ENCODE measurements at places on chromosomes 3 and 15. TPM values are rescaled to one million over a fixed set of nuclear protein-coding genes. Genes with fewer than 3 reads are reported as not detected.

GRCh38 chr15:35047528-35047927, 37.6 kb downstream of the NANOGP8 start:
- H3K27ac ChIP-seq = no peak overlapping the region
- no peak for DNase-seq
- H3K4me1 ChIP-seq = no peaks in the 10 kb centered on the region
- H3K27me3 ChIP-seq = no peaks in the 10 kb centered on the region
- no peak overlapping the region for H3K4me3 ChIP-seq

- H3K36me3 ChIP-seq = no peaks in the 10 kb centered on the region
- H3K4me3 ChIP-seq = no peak overlapping the region
- no peaks in the 10 kb centered on the region for H3K27me3 ChIP-seq
- DNase-seq = no peak
- H3K27ac ChIP-seq = no peak overlapping the region
- H3K4me1 ChIP-seq = no peaks in the 10 kb centered on the region
Measured at GRCh38 chr3:16059711-16060357, 114.6 kb upstream of the GALNT15 start.

- no peak for DNase-seq
- H3K4me1 ChIP-seq = no peaks in the 10 kb centered on the region
Measured at GRCh38 chr3:183122257-183122932, 23.1 kb upstream of the MCCC1 start.

- H3K4me3 ChIP-seq = no peak overlapping the region
- H3K27ac ChIP-seq = no peak overlapping the region
- H3K36me3 ChIP-seq = no peaks in the 10 kb centered on the region
- peaks cover 6% of the 10 kb centered on the region for H3K27me3 ChIP-seq
Measured at GRCh38 chr3:73475175-73475574, 149.6 kb downstream of the PDZRN3 start.

DNA sequence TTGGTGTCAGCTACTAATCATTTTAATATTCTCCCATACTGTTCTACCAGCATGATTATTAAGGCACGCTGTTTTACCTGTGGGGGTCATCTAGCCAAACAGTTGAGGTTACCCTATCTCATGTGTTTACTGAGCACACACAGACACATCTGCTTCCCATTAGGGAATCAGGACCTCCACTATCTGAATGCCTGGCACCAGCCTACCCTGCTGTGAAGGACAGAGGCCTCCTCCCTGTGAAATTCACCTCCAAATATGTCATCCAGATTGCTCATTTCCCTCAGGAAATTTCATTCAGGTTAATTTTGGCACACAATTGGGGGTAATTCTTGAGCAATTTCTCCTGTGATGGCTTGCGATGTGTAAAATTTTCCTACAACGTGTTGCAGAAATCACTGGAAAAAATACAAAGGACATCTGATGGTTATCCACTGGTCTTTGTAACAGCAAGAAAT, 155.6 kb upstream of the NR2E3 start:
- H3K36me3 ChIP-seq = no peaks in the 10 kb centered on the region
- H3K4me1 ChIP-seq = no peaks in the 10 kb centered on the region
- H3K27me3 ChIP-seq = no peaks in the 10 kb centered on the region

DNA sequence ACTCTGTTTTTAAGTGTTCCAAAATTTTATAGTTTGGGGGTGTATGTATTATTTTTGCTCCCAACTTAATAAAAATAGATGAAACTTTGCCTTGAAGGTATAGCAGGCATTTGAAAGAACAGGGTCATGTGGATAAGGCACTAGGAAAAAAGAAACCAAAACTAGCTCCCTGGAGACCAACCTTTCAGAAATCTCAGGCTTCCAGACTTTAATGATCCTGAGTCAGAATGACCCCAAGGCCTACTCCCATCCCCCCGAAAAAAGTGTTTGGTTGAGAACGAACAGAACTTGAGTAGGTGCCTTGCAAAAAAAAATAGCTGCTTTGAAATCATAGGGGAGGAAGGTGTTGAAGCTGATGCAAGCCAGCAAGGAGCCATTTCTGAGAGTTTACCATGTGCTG, 309.5 kb downstream of the THSD4 start:
- no peaks in the 10 kb centered on the region for H3K4me1 ChIP-seq
- H3K4me3 ChIP-seq = no peak overlapping the region
- no peak overlapping the region for H3K27ac ChIP-seq

DNA sequence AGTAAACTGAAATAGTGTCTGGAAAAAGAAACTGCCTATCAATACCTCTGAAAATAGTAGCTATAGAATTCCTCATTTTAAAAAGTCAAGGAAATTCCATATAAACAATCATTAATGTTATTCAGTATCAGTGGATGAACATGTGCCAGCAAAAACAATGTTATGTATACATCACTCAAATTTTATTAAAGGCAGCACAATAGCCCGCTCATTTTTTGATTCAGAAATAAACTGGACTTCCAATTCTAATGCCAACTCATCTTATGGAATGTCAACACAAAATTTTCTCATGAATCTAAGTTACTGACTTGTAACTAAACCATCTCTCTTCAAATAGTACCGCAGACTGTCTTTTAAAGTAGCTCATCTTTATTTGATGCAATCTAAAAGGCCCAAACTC, 19.0 kb downstream of the THBS1 start:
- no peaks in the 10 kb centered on the region for H3K4me1 ChIP-seq
- H3K36me3 ChIP-seq = no peaks in the 10 kb centered on the region
- H3K27me3 ChIP-seq = no peaks in the 10 kb centered on the region
- H3K4me3 ChIP-seq = no peak overlapping the region
- no peak overlapping the region for H3K27ac ChIP-seq
- no peak for DNase-seq

DNA sequence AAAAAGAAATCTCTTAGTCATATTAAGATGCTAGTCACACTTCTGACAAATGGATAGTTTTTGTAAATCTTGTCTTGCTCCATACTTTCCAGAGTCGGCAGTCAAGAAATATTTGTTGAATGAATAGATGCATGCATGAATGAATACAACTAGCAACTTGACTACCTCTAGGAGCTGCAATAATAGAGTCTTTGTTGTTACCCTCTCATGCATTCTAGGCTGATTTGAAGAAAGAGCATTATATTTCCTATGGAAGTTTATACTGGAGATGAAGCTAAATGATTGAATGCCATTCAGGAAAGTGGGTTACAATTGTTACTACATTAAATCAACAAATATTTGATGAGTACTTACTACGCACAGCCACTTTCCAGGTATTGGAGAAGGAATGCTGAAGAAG, 18.1 kb upstream of the TRAT1 start:
- no peaks in the 10 kb centered on the region for H3K27me3 ChIP-seq
- DNase-seq = no peak
- H3K36me3 ChIP-seq = no peaks in the 10 kb centered on the region
- H3K27ac ChIP-seq = no peak overlapping the region
- no peak overlapping the region for H3K4me3 ChIP-seq

Gene SEMA3B
- 2.5 TPM for total RNA-seq

DNA sequence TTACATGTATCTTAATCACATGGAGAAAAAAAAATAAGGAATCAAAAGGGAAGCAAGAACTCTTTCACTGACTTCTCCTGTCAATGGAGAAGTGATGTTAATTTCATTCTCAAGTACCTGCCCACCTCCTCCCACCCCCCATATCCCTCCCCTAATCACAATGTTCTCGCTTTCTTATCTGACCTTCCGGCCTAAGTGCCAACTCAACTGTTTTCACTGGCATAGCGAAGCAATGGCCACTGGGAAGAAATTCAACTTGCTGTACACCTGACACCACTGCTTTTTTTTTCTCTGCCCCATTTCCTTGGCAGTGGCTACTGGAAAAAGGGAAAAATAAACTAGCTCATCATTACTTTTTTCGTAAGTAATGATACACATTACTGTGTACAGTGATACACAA, 3.8 kb downstream of the SGO1 start:
- no peak overlapping the region for H3K27ac ChIP-seq
- no peak for DNase-seq
- H3K36me3 ChIP-seq = no peaks in the 10 kb centered on the region
- peaks cover 12% of the 10 kb centered on the region for H3K4me1 ChIP-seq
- H3K4me3 ChIP-seq = no peak overlapping the region

- H3K36me3 ChIP-seq = no peaks in the 10 kb centered on the region
- no peak for DNase-seq
- no peaks in the 10 kb centered on the region for H3K27me3 ChIP-seq
Measured at GRCh38 chr3:130258532-130258952, 86.9 kb upstream of the COL6A5 start.

DNA sequence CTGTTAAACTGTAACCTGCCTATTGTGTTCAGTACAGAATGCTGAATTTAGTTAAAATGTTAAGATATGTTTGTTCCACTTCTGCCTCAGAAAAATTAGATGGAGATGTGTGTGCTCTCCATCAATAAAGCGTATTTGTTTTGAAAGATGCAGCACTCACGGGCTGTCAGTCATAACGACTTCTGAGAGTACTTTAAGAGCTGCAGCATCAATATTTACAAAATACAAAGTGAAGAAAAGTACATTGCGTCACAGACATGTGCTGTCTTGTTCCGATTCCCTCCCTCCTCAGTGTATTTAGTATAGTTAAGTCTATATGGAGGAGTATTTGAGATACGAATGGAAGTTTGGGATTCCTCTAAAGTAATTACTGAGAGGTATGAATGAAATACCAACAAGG, 166.6 kb downstream of the BBX start:
- no peak overlapping the region for H3K27ac ChIP-seq
- no peak overlapping the region for H3K4me3 ChIP-seq
- no peaks in the 10 kb centered on the region for H3K27me3 ChIP-seq
- DNase-seq = no peak
- H3K4me1 ChIP-seq = peaks cover 5% of the 10 kb centered on the region
- H3K36me3 ChIP-seq = no peaks in the 10 kb centered on the region

DNA sequence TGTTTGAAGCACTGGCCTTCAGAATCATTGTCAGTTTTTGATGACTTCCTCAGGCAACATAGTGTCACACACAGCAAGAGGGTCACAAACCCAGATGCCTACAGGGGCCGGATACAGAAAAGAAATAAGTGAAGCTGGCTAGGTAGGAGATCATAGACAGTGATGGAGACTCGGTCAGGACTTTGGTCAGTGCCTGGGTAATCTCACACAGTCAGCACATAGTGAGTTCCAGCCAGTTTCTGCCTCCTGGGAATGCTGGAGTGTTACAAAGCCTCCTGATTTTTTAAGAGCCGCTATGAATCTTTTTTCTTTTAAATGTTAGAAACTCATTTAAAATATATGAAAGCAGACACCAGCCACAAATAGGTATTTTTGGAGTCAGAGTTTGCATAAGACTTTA, 399.1 kb downstream of the IL5RA start:
- no peak overlapping the region for H3K4me3 ChIP-seq
- H3K27me3 ChIP-seq = no peaks in the 10 kb centered on the region
- H3K4me1 ChIP-seq = no peaks in the 10 kb centered on the region
- H3K36me3 ChIP-seq = no peaks in the 10 kb centered on the region
- DNase-seq = no peak

Gene CCR3
- total RNA-seq = 0.33 TPM

- DNase-seq = peak; percentile 49
- no peak overlapping the region for H3K4me3 ChIP-seq
- no peak overlapping the region for H3K27ac ChIP-seq
- no peaks in the 10 kb centered on the region for H3K36me3 ChIP-seq
- peaks cover 3% of the 10 kb centered on the region for H3K27me3 ChIP-seq
- H3K4me1 ChIP-seq = no peaks in the 10 kb centered on the region
Measured at GRCh38 chr3:150787741-150788370, 24.9 kb upstream of the SIAH2 start.

GRCh38 chr3:72473156-72473555, 375.1 kb downstream of the SHQ1 start:
- no peaks in the 10 kb centered on the region for H3K4me1 ChIP-seq
- H3K27ac ChIP-seq = no peak overlapping the region
- no peaks in the 10 kb centered on the region for H3K36me3 ChIP-seq
- H3K4me3 ChIP-seq = no peak overlapping the region
- no peaks in the 10 kb centered on the region for H3K27me3 ChIP-seq

- no peaks in the 10 kb centered on the region for H3K27me3 ChIP-seq
- no peaks in the 10 kb centered on the region for H3K36me3 ChIP-seq
- no peak overlapping the region for H3K27ac ChIP-seq
- DNase-seq = no peak
Measured at GRCh38 chr15:50134524-50135024, 15.5 kb upstream of the ATP8B4 start.

DNA sequence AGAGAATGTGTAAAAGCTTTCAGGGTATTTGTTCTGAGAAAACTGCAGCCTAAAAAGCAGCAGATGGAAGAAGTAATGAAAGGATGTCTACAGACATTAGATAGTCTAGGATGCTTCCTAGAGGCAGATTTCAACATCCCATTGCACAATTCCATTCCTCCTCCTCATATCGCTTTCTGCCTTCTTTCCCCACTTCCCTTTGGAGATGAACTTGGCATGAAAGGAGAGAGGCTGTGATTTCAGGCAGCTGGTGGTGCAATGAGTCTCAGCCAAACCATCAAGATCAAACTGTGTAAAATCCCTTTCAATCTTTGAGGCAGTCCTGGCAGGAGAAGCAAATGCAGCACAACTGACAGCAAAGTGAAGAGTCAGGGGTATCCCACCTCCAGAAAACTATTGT, 438.7 kb upstream of the KCNMB2 start:
- H3K4me3 ChIP-seq = no peak overlapping the region
- DNase-seq = no peak
- no peaks in the 10 kb centered on the region for H3K36me3 ChIP-seq
- no peak overlapping the region for H3K27ac ChIP-seq
- no peaks in the 10 kb centered on the region for H3K4me1 ChIP-seq

GRCh38 chr3:118775021-118775420, 259.6 kb downstream of the IGSF11 start:
- H3K27ac ChIP-seq = no peak overlapping the region
- H3K27me3 ChIP-seq = no peaks in the 10 kb centered on the region
- H3K4me1 ChIP-seq = no peaks in the 10 kb centered on the region
- DNase-seq = no peak
- H3K4me3 ChIP-seq = no peak overlapping the region

- H3K27ac ChIP-seq = no peak overlapping the region
- DNase-seq = no peak
- peaks cover 9% of the 10 kb centered on the region for H3K36me3 ChIP-seq
- H3K4me1 ChIP-seq = no peaks in the 10 kb centered on the region
Measured at GRCh38 chr3:45647148-45647619, 42.0 kb upstream of the SACM1L start.

GRCh38 chr15:48966595-48967301, 3.0 kb upstream of the SHC4 start:
- no peak for DNase-seq
- peaks cover 24% of the 10 kb centered on the region for H3K4me1 ChIP-seq
- peaks cover 34% of the 10 kb centered on the region for H3K27me3 ChIP-seq
- no peaks in the 10 kb centered on the region for H3K36me3 ChIP-seq
- no peak overlapping the region for H3K27ac ChIP-seq

Gene PPP1R14D
- total RNA-seq = not detected

DNA sequence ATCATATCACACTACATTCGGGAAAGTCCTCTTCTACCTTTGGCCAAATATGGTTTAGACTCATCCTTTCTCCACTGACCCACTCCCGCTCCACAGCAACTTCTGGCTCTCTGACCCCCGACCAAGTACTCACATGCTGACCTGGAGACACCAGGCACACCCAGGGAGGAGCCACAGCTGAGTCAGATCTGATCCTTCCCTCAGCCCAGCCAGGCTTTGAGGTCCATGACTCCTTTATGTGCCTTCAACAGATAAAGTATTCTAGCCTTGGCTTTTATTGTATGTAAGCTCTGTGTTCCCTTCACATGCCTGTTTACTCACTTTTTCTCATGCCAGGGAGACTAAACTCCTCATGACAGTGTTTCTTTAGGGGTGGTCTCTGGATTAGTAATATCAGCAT, 166.9 kb upstream of the UMPS start:
- H3K4me3 ChIP-seq = no peak overlapping the region
- DNase-seq = no peak
- H3K27ac ChIP-seq = no peak overlapping the region
- no peaks in the 10 kb centered on the region for H3K4me1 ChIP-seq
- H3K27me3 ChIP-seq = no peaks in the 10 kb centered on the region
- no peaks in the 10 kb centered on the region for H3K36me3 ChIP-seq

- H3K4me1 ChIP-seq = peaks cover 4% of the 10 kb centered on the region
- no peak for DNase-seq
- H3K27ac ChIP-seq = no peak overlapping the region
Measured at GRCh38 chr15:70374096-70374495, 276.4 kb upstream of the TLE3 start.

Gene CD200
- 2.9 TPM for total RNA-seq
